ENCODE measurements at places on chromosomes 5 and 9.

DNA sequence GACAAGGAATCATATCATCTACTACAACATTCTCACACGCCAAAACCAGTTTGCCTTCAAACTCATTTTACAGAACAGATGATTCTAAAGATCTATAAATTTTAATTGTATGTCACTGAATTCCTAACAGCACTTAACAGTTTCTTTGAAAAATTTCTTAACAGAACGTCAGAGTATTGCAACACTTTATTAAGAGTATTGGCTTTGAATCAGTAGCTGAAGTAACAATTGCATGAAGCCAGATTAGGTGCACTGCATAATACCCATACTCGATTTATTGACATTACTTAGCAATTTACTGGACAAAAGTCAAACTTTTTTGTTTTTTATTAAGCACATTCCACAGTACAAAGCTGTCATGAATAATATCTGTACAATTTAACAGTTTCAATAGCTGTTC, 75.8 kb downstream of the SMIM23 start:
- no peak for DNase-seq

DNA sequence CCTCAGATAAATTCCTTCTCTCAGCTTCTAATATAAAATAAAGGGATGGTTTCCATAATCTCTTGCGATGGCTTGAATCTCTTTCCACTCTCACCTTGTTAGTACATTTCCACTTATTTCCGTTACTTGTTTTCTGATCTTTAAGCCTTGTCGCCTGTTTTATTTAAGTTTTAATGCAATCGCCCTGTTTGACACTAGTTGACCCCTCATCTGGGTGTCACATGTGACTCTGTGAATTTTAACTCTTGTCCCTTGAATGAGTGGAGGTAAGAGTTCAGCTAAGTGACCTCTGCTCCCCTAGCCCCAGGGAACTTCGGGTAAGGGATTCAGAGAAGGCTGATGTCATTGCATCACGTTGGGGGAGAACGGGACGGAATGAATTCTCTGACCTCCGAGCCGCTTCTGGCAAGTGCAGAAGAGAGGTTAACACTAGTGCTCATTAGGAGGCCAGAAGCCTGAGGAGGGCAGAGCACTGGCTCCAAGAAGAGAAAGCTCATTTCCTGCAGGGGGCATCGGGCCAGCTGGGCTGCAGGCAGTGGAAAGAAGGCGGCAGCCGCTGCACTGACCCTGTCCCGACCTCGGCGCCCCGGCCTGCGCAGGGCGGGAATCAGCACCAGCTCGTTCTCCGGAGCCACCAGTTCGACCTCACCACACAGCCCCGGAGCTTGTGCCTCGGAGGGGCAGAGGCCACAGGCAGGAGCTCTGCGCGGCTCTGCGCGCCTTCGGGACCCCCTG, 569 bp downstream of the HINT2 start:
- no peak for DNase-seq

- no peak for DNase-seq
Measured at GRCh38 chr5:68139611-68140441, 75.7 kb upstream of the PIK3R1 start.

DNA sequence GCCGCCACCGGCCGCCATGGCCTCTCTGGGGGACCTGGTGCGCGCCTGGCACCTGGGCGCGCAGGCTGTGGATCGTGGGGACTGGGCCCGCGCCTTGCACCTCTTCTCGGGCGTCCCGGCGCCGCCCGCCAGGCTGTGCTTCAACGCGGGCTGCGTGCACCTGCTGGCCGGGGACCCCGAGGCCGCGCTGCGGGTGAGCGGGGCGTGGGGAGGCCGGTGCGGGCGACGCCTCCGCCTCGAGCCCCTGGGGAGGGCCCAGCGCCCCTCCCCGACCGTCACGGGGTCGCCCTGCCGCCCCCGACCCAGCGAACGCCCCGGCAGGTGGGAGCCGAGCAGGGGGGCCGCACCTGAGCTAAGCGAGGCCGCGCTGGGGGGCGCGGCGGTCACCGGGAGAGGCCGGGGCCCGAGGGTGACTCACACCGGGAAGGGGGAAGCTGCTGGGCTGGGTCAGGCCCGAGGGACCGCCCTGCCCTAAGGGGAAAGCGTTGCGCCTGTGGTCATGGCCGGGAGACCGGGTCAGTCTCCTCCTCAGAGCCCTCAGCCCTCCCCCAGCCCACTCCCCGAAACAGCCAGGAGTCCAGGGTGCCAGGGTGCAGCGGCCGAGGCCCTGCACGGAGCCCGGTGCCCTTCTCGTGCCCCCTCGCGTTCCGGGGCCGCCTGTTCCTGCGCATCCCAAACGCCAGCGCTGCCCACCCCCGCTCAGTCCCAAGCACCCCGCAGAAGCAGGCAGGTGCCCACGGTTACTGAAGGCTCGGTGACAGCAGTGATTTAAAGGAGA, 510 bp downstream of the NOXA1 start:
- DNase-seq: no peak

- no peak for DNase-seq
Measured at GRCh38 chr9:19660019-19660418, 128.8 kb downstream of the SLC24A2 start.

DNA sequence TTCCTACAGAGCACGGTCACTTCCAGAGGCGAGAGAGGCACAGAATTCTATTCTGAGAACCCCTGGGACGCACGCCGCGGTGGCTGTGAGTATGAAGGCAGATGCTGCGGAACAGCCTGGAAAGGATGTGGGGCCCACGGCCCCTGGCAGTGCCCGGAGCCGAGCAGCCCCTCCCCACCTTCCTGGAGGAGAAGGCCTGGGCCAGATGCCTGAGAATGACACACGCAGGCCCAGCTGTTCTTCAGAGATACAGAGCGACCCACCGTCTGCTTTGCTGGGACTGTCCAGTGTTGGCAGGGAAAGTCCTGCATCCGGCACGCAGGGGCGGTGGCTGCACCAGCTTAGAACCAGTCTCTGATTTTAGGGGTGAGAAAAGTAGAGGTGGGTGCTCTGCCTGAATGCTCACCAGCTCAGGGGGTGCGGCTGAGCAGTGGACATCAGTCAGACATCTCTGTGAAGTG, 116.7 kb upstream of the LPCAT1 start:
- no peak for DNase-seq

DNA sequence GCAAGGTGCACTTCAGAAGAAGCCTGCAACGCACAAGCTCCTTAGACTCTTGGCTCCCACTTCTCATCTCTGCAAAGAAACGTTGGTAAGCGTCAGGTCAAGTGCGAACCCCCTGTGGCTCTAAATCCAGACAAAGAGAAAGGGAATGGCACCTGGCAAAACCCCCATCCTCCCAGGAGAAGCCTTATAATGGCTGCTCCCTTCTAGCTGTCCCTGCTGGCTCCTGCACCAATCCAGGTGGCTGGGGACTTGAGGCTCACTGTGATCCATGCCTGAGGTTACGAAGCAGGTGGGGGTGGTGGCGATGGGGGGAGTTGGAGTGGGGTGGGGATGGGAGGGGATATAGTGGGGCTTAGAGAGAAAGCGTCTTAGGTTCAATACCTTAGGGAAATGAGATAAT, 272.8 kb downstream of the DENND1A start:
- no peak for DNase-seq

DNA sequence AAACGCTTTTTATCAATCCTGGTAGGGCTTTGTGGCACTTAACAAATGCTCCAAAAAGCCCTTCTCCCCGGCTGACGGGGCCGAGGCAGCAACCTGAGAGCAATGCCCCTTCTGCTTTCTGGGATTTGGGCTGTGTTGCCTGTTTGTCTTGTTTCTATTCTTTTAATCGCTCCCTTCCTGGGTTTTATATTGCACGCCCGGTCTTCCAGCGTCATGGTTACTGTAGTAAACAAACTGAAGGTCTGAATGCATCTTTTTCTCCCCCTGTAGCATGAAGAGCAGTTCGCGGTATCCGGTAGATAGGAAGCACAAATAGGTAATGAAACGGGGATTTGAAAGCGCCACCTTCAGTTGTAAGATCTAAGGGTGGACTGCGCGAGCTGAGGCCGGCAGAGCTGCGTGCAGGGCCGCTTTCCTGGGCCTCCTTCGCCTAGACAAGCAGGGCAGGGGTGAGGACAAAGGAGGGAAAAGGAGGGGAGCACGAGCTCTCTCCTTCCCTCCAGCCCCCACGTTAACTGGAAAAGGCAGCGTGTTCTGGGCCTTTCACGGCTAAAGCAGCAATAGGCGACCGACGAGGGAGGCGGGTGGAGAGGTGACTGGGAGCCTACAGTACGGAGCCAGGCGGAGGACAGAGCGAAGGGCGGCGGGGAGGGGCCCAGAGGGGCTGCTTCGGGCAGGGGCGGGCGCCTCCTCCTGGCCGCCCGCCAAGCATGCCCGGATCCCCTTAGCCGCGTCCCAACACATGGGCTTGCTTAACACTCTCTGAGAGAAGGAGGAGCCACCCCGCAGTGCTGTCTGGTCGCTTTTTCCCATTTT, 49.3 kb upstream of the ZNF366 start:
- DNase-seq: no peak

DNA sequence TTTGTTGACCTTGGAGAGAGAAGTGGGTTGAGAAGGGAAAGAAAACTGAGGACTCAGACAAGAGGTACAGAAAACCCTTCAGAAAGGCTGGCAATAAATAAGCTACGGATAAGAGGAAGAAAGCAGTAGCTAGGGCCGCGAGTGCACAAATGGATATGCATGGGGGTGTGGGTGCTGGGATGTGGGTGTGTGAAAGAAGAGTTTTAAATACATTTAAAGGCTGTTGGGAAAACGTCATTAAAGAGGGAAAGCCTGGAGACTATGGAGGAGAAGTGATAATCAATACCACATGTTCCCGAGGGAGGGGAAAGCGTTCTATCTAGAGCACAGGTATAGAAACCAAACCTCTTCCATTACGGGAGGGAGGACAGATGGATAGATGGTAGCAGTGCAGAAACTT, 177.2 kb downstream of the TSSK1B start:
- DNase-seq: no peak

GRCh38 chr9:82805027-82805426, 257.9 kb downstream of the RASEF start:
- no peak for DNase-seq

- DNase-seq: no peak
Measured at GRCh38 chr9:128634651-128635262, 21.9 kb downstream of the DYNC2I2 start.

- no peak for DNase-seq
Measured at GRCh38 chr9:69019808-69020207, 5.9 kb upstream of the PRKACG start.

GRCh38 chr5:149597618-149598017, 16.3 kb downstream of the ARHGEF37 start:
- no peak for DNase-seq

GRCh38 chr5:66634601-66635000, 38.4 kb downstream of the MAST4 start:
- DNase-seq: no peak

DNA sequence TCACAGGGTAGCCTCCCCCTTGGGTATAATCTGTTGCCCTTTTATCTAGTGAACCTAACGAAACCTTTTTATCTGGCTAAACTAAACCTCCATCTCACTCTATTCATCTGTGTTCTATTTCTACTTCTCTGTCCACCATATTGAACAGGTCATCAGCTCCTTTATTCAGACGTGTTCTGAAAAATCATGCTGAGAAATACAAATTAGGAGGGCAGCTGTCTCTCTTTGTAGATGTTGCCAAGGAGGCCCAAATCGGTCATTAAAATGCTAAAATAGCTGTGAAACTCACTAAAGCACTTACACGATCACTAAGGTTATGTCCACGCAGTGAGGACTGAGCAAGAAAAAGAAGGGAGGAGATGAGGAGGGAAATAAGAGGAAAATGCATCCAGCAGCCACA, 115.6 kb upstream of the RETREG1 start:
- DNase-seq: no peak

GRCh38 chr9:134590240-134591081, 51.1 kb upstream of the COL5A1 start:
- DNase-seq: no peak

DNA sequence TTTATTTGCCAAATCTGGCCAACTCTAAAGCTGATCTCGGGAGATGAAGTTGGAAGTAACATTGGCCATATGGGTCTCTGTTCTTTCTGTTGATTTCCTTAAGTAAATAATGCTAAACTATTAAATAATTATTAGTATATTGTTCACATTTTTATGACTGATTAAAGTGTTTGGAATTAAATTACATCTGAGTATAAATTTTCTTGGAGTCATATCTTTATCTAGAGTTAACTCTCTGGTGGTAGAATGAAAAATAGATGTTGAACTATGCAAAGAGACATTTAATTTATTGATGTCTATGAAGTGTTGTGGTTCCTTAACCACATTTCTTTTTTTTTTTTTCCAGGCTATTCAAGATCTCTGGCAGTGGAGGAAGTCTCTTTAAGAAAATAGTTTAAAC, 9.3 kb upstream of the FGF18 start:
- no peak for DNase-seq

- no peak for DNase-seq
Measured at GRCh38 chr9:106889061-106889590, 26.2 kb downstream of the ZNF462 start.

- no peak for DNase-seq
Measured at GRCh38 chr5:132841305-132841704, 10.9 kb upstream of the SHROOM1 start.

GRCh38 chr9:98989036-98990000, 45.6 kb downstream of the COL15A1 start:
- DNase-seq: no peak

- DNase-seq: no peak
Measured at GRCh38 chr9:120950421-120951388, 24.1 kb upstream of the TRAF1 start.

GRCh38 chr9:90162326-90162725, 480.3 kb downstream of the DIRAS2 start:
- no peak for DNase-seq

- DNase-seq: no peak
Measured at GRCh38 chr5:90957906-90958305, 399.3 kb downstream of the ADGRV1 start.

DNA sequence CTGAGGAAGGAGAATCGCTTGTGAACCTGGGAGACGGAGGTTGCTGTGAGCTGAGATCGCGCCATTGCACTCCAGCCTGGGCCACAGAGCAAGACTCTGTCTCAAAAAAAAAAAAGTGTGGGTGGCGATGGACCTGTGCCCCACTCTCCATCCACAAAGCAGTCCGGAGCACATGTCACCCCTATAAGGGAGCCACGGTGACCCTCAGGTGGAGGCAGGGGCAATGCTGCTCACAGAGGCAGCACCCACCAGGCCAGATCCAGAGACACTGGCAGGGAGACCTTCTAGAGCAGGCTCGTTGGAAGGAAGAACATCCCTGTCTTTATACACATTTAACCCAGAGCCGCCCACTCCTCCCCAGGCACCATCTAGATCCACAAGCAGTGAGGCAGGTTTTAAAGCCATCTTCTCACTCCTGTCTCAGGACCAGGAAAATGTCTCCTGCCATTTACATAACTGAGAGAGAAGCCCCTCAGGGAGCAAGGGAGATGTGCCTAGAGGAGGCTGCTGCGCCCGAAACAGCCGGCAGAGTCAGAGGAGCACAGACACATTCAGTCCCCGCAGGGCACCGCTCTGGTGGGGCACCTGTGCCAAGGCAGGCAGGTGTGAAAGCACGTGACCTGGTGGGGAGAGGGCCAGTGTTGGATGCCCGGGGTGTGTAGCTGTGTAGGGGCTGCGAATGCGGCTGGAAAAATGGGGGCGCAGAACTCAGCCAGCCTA, 31.6 kb upstream of the ADAMTS2 start:
- no peak for DNase-seq

GRCh38 chr5:36900283-36900682, 23.7 kb downstream of the NIPBL start:
- no peak for DNase-seq

GRCh38 chr5:32207355-32207634, 33.2 kb upstream of the GOLPH3 start:
- DNase-seq: no peak

GRCh38 chr5:67831048-67831447, 384.5 kb upstream of the PIK3R1 start:
- DNase-seq: no peak
